ENCODE measurements at places on chromosomes 7 and 10. TPM values are rescaled to one million over a fixed set of nuclear protein-coding genes. Genes with fewer than 3 reads are reported as not detected.

DNA sequence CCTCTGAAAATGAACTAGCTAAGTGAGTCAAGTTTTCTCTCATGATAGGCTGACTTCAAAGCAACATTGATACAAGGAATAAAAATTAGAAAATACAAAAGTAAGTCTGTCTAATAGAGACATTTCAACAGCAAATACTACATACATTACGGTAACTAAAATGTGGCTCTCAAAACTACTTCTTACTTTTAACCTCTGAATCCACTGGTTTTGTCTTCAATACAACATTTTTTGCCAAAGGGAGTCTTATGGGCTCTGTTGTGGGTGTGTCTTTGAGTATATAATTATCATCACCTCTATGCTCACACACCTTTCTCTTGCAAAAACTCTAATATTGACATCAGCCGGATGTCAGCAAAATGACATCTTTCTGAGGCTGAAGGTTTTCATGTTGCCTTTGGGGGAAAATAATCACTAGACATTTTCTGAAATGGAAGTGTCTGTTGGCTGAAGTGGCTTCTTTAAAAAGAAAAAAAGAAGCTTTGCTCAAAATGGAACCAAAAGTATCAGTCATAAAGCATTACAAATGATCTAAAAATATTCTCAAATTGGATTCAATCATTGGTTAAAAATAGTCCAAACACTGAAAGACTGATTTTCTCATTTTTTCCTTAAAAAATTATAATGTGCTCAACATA, 41.8 kb upstream of the FAM133B start:
- no peaks in the 10 kb centered on the region for H3K27me3 ChIP-seq
- H3K36me3 ChIP-seq, result no peaks in the 10 kb centered on the region
- H3K4me3 ChIP-seq, result no peak overlapping the region
- H3K27ac ChIP-seq, result peak overlapping the region; percentile 76
- no peaks in the 10 kb centered on the region for H3K4me1 ChIP-seq
- DNase-seq, result no peak

DNA sequence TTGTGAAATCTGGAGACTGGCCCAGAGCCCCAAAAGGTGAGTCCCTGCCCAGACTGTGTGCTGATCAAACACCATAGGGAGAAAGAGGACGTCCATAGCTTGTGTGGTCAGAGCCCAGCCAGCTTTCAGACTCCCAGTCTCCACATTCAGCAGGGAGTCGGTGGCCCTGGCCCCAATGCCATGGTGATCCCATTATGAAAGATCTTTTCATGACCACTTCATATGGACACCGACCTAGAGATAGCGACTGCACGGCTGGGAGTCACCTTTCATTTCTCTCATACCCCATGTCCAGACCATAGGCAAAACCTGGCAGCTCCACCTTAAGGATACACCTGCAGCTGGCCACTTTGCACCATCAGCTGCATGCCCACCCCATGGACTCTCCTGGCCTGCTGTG, 126.4 kb downstream of the ARHGAP22 start:
- no peak overlapping the region for H3K27ac ChIP-seq
- no peaks in the 10 kb centered on the region for H3K4me1 ChIP-seq
- H3K36me3 ChIP-seq, result no peaks in the 10 kb centered on the region
- no peaks in the 10 kb centered on the region for H3K27me3 ChIP-seq
- H3K4me3 ChIP-seq, result no peak overlapping the region
- no peak for DNase-seq

DNA sequence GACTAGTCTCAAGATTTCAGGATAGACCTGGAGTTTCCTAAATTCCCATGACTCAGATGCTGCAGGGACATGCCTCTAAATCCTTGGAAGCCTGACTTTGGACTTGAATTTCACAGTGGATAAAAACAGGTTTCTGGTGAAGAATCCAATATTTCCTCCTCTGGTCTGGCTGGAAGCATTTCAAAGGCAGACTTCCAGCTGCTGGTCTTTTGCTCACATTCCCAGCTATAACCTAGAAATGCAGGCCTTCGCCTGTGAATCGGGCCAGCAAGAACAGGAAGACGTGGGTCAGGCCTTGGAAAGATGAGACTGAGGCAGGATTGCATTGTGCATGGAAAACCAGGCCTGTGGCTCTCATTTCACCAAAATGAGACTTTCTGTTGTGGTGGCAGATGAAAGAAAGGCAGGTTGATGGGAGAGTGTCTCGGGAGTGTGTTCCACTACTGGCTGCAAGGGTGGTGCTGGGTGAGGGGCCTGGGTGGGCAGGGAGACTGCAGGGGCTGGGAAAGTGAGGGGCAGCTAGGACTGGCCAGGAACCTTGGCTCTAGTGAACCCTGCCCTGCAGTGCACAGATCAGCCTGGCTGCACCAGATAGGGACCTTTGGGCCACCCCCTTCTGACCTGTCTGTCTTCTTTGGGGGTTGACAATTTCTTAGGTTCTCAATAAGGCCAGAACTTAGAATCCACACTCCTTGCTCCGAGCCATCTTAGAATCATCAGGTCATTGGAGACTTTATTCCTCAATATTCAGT, 488.8 kb upstream of the MKI67 start:
- no peak overlapping the region for H3K4me3 ChIP-seq
- no peak for DNase-seq
- H3K36me3 ChIP-seq, result no peaks in the 10 kb centered on the region
- no peak overlapping the region for H3K27ac ChIP-seq
- no peaks in the 10 kb centered on the region for H3K4me1 ChIP-seq

DNA sequence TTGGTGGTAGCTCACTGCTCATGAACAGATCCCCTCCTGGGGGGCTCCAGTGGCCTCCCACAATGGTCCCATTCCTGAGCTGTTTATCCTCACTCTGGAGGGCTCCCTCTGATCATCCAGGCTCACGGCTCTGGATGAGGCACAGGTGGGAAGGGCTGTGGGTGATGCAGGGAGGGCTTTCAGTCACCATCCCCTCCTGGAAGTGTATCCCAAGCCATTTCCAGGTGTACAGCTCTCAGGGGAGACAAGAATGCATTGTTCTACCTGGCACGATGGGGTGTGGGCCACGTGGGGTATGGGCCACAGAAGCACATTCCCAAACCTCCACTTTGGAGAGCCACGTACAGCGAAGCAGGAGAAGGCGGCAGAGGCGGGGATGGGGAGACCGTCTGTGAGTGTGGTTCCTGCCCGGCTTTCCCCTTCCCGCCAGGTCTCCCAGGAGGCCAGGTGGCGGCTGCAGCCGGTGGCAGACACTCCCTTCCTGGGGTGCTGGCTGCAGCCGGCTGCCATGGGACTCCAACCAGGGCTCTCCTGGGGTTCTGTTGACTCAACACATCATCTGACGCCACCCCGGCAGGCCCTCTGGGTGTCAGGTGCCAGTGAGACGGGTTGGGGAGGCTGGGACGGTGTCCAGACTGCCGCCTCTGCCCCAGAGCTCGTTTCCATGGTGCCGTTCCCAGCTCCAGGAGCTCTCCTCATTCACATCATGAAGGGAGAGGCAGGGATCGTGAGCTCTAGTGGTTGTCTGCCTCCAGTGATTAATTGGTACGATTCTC, 169.7 kb upstream of the RHEB start:
- DNase-seq, result no peak
- H3K4me3 ChIP-seq, result no peak overlapping the region
- no peaks in the 10 kb centered on the region for H3K36me3 ChIP-seq
- peak overlapping the region; percentile 16 for H3K27ac ChIP-seq
- H3K4me1 ChIP-seq, result peaks cover 30% of the 10 kb centered on the region

DEPP1 gene
- total RNA-seq, result 309 TPM

DNA sequence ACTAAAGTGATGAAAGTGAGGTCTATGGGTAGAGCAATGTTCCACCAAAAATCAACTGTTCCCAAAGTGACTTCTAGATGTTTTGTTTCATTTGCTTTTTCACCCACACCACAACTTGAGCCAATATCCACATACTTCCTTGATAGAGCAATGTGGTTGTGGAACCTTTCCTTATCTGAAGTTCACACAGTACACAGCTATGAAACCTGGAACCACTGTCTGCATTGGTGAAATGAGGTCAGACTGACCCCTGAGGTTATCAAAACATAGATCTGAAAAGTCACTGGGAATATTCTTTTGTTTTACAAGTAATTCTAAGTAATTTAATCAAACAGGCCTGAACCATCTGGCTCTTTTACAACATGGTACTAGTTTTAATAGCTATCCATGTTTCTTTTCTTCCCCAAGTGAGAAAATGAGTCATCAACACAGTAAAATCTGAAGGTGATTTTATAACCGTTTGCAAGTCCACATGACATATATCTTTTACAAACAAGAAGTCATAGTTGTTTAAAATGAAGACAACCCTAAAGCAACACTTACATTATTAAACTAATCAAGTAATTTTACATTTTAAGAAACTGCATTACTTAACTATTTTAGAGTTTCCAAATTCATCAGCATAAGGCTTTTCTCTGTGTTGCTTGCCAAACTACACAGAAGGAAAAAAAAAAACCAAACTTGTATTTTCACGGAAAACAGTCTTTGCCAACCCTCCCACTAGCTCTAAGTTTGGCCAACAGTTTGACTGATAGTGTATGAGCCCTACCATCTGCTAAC, 80.3 kb downstream of the LRRC17 start:
- DNase-seq, result no peak
- H3K27ac ChIP-seq, result peak overlapping the region; percentile 92
- no peaks in the 10 kb centered on the region for H3K27me3 ChIP-seq
- H3K36me3 ChIP-seq, result no peaks in the 10 kb centered on the region

GRCh38 chr7:33936503-33936902, 31.2 kb downstream of the BMPER start:
- H3K4me1 ChIP-seq, result no peaks in the 10 kb centered on the region
- no peaks in the 10 kb centered on the region for H3K27me3 ChIP-seq
- no peak overlapping the region for H3K4me3 ChIP-seq
- no peak for DNase-seq

GRCh38 chr7:3451701-3452100, 150.6 kb downstream of the SDK1 start:
- no peak overlapping the region for H3K4me3 ChIP-seq
- DNase-seq, result no peak
- no peaks in the 10 kb centered on the region for H3K36me3 ChIP-seq

DNA sequence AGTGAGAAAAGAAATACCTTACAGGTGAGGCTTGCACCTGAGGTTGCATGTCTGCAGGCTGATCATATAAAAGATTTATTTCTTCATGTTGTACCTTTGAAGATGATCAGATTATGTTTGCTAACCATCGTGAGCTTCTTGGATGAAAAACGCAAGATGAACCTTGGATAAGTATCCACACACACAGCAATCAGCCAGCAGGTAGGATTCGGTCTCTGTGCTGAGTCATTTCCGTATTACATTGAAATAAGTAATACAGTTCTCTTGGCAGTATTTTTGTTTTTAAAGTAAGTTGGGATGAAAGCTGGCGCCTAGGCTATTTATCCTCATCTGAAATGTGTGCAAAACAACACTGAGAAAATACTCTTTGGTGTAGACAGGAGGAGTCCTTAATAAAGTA, 109.0 kb upstream of the PRKCQ start:
- H3K36me3 ChIP-seq, result no peaks in the 10 kb centered on the region
- no peaks in the 10 kb centered on the region for H3K27me3 ChIP-seq
- H3K27ac ChIP-seq, result no peak overlapping the region
- DNase-seq, result no peak
- H3K4me3 ChIP-seq, result no peak overlapping the region
- H3K4me1 ChIP-seq, result no peaks in the 10 kb centered on the region

GRCh38 chr7:96728139-96728538, 18.5 kb upstream of the SEM1 start:
- DNase-seq, result no peak
- no peak overlapping the region for H3K27ac ChIP-seq
- H3K27me3 ChIP-seq, result no peaks in the 10 kb centered on the region

GRCh38 chr10:70917226-70917625, 28.9 kb upstream of the PCBD1 start:
- H3K4me3 ChIP-seq, result no peak overlapping the region
- no peaks in the 10 kb centered on the region for H3K4me1 ChIP-seq
- no peak for DNase-seq
- no peaks in the 10 kb centered on the region for H3K27me3 ChIP-seq
- H3K36me3 ChIP-seq, result no peaks in the 10 kb centered on the region

GRCh38 chr7:142611566-142612236, 137.6 kb upstream of the PRSS1 start:
- no peaks in the 10 kb centered on the region for H3K4me1 ChIP-seq
- no peak for DNase-seq
- H3K36me3 ChIP-seq, result no peaks in the 10 kb centered on the region
- no peak overlapping the region for H3K4me3 ChIP-seq
- no peaks in the 10 kb centered on the region for H3K27me3 ChIP-seq

GRCh38 chr7:2892549-2892948, 48.4 kb upstream of the GNA12 start:
- no peak overlapping the region for H3K27ac ChIP-seq
- no peak for DNase-seq
- no peaks in the 10 kb centered on the region for H3K36me3 ChIP-seq
- no peak overlapping the region for H3K4me3 ChIP-seq
- H3K4me1 ChIP-seq, result no peaks in the 10 kb centered on the region

ANKRD1 gene
- total RNA-seq, result 8.1 TPM

ALOX5 gene
- total RNA-seq, result 23.1 TPM

DNA sequence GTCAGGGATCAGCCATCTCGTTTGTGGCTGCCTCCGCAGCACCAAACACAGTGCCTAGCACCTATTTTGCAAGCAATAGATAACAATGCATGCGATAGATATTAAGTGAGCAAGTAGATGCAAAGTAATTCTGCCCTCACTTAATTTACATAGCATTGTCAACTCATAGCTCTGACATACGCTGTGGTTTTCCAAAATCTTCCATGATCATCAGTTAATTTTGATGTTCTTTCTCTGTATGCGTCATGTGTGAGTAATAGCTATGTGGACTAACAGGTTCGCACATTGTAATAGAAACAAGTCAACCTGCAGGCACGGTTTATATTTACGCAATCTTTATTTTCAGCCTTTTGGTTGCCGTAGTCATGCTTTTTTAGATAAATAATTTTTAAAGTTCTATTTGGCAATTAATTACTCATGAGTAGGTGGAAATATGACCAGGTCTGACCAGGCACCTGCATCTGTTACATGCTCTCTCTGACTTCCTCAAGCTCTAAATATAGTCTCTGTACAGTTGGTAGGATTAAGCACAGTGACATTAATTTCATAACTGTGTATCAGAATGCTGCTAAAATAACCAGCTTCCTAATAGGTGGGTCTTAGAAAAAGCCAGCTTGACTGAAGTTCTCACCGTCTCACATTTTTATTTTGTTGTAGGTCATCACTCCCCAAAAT, 13.3 kb downstream of the MAP3K8 start:
- no peaks in the 10 kb centered on the region for H3K27me3 ChIP-seq
- no peak overlapping the region for H3K4me3 ChIP-seq
- peaks cover 47% of the 10 kb centered on the region for H3K36me3 ChIP-seq
- H3K27ac ChIP-seq, result peak overlapping the region; percentile 49
- DNase-seq, result no peak

DNA sequence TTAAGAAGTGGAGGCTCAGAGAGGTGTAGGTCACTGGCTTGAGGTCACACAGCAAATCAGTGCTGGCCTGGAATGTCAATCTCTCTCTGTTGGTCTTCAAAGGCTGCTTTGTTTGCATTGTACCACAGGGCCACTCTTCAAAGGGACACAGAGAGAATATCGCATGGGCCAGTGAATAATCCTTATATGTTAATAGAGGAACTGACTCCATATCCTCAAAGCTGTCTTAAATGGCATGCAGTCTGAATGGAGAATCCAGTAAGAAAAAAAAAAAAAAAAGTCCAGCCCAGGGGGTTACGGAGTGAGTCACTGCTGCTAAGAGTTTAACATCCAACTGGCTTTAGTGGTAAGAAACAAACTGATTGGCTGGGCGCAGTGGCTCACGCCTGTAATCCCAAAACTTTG, 54.1 kb downstream of the NRAP start:
- H3K4me3 ChIP-seq, result no peak overlapping the region
- DNase-seq, result no peak
- no peaks in the 10 kb centered on the region for H3K36me3 ChIP-seq
- H3K27ac ChIP-seq, result no peak overlapping the region
- no peaks in the 10 kb centered on the region for H3K27me3 ChIP-seq

IFT22 gene
- 19.8 TPM for total RNA-seq
